ENCODE measurements at places on chromosomes 11 and 22.

DNA sequence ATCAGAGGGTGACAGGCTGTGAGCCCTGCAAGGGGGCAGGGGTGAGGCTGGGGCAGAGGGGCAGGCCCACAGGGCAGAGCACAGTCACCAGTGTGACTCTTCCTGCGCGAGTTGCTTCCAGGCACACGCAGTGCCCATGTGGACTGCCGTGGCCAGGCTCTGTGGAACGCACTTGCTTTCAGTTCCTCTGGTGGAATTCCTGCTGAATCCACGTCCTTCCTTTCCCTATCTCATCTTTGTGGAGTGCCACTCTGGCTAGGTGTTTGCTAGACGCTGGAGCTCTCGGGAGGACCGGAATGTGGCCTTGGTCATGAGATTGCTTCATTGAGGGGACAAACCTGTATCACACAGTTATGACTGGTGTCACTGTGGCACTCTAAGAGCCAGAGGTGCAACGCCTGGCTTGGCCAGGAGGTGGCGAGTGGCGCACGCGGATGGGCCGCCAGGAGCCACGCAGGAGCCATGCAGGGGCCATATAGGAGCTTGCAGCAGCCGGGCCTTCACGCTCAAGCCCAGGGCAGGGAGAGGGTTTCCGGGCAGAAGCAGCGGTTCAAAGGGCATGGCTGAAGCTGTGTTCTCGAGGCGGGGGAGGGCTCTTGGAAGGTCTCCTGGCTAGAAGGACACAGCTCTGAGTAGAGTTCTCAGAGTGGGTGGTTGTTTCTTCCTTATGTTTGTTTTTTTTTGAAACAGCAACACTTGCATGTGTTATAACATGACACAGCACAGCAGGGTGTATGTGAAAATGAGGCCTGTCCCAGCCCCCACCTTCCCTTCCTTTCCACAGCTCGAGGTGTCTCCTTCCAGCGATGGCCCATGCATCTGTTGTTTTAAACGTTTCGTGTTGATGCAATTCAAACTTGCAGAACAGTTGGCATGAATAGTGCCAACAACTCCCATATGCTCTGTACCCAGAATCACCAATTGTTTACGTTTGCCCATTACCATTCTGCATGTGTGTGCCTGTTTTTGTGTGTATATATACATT lies 36.2 kb downstream of the TBC1D22A start:
- DNase-seq = peak; percentile 15

DNA sequence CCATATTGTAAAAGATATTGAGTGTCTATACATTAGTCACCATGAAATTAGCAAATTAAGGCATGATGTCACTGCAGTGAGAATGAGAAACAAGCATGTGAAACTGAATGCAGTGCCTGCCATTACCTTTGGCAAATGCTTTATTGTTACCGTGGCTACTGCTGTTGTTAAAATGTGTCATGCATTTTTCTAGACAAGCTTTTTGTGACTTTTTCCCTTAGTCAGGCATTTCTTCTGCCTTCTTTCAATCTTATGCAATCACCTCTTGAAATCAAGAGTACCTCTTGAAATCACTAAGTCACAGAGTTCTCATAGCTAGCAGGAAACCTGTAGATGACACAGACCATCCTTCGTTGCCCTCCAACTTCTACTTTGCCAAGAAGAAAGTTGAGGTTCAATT lies 461.7 kb upstream of the TENM4 start:
- DNase-seq = no peak

GRCh38 chr11:68839911-68840641 lies 1.6 kb downstream of the CPT1A start:
- no peak for DNase-seq

DNA sequence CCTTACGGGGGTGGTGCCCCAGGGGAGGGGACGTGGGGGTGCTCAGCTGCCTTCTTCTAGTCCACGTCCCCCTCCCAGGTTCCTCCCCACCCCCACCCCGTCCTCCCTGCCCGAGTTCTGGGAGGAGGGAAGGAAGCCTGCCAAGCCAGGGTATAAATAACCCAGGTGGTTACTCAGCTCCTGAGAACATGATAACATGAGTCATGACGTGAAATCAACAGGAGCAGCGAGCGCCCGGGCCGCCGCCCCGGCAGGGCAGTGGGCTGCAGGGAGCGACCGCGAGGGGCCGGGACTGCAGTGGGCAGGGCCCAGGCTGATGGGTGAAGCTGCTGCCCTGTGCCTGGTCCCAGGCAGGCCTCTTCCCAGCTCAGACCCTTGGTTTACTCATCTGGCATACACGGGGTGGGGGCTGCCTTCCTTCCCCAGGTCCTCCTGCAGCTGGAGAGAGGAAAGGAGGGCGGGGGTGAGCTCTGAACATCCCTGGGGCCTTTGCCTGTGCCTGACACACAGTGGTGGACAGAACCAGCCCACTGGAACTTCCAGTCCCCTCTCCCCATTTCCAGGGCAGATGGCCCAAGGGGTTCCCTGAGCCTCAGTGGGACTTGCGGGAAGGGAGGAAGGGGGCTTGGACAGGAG lies 8.8 kb upstream of the PDGFB start:
- DNase-seq = no peak

GRCh38 chr11:68370211-68371111 lies 58.1 kb downstream of the LRP5 start:
- no peak for DNase-seq

DNA sequence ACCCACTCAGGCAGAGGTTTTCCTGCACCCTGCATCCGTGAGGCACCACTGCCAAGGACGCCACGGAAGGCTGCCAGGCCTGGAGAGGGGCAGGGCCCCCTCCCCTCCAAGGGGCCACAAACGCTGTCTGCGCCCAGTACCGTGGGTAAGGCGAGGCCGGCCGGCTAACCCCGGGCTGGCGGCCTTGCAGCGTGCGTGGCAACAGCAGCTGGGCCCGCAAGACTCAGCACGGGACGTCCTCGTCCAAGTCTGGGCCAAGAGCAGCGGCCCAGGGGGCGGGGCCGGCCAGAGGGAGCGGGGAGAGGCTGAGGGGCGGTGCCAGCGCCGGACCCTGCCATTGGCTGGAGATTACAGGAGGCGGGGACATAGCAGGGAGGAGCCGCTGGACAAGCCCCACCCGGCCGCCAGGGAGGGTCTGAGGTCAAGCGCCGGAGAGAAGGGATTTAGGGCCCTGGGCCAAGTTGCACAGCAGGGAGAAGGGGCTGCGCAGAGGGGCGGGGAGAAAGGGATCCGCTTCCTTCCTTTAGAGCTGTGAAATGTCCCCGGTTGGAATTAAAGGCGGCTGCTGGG lies 16.0 kb downstream of the SLC43A1 start:
- DNase-seq = peak; percentile 90

- DNase-seq = no peak
Observed at GRCh38 chr11:64353715-64354506, 5.1 kb upstream of the RPS6KA4 start.

DNA sequence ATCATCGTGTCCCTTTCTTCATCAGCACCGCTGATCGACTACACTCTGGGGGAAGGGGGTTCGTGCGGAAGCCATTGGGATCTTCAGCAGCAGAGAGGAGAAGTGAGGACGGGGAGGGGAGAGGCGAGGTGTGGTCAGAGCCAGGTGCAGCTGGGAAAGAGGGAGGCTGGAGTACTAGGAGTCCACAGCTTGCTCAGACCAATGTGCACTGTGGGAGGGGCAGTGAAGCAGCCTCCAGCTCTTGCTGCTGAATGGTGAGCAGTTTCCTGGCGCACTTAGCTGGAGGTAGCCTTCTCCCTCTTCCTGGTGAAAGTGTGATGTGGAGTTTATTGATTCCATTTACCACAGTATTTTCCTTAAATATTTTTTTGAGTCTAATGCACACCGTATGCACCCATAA lies 99.0 kb upstream of the NECTIN1 start:
- no peak for DNase-seq

DNA sequence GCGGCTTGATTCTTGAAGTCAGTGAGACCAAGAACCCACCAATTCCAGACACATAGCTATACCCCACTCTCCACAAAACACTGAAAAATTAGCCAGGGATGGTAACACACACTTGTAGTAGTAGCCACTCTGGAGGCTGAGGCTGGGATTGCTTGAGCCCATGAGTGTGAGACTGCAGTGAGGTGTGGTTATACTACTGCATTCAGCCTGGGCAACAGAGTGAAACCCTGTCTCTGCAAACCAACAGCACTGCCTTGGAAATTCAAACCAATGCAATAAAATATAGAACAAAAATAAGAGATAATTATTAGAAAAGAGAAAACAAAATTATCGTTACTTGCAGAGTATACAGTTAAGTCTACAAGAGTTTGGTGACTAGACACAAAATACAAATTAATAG lies 20.2 kb upstream of the PRDM10 start:
- no peak for DNase-seq

- no peak for DNase-seq
Observed at GRCh38 chr11:103079833-103080232, 12.1 kb downstream of the DCUN1D5 start.

- peak; percentile 9 for DNase-seq
Observed at GRCh38 chr11:396948-397548, 3.0 kb downstream of the PKP3 start.

DNA sequence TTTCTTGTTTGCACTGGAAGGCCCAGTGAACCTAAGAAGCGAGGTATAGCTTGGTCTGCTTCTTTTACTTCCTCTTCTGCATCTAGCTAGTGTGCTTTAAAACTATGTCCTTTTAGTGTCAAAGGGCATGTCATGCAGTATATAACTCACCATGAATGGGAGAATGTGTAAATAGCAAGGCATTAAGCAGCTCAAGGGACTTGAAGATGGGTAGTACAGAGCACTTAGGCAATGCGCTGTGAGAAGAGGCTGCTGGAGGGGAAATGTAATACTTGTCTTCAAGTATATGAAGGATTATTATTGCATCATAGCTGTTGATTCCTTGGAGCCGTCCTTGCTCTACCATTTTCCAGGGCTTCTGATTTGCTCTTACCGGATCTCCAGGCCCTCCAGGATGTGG lies 7.6 kb downstream of the MAML2 start:
- DNase-seq = no peak

DNA sequence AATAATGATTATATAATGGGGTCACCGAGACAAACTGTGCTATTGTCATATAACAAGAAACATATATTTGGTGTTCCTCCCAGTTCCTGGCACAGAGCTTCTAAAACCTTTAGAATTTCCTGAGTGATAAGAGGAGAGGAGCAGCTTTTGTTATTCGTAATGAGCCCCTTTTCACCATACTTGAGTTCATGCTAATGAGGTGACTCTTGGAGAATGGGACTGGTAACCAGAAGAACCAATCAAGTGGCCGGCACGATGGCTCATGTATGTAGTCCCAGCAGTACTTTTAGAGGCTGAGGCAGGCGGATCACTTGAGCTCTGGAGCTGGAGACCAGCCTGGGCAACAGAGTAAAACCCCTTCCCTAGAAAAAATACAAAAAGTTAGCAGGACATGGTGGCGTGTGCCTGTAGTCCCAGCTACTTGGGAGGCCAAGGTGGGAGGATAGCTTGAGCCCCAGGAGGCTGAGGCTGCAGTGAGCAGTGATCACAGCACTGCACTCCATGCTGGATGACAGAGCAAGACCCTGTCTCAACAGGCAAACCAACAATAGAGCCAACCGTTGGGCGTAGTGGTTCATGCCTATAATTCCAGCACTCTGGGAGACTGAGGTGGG lies 62.7 kb upstream of the FTH1 start:
- no peak for DNase-seq

DNA sequence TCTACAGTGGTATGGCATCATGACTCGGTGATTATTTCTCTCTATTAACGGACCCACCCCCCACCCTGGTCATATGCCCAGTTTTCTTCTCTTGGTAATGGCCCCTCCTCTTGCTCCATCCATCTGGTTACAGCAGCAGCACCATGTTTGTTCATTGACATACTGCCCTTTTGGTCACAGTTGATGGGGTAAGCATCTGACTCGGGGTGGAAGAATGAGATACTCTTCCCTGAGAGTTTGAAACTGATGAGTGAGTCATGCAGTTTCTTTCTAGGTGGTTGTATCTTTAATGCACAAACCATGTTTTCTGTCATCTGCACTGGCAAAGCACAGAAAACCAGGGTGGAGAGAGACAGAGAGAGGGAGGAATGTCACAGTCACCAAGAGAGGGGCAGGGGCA lies 126.0 kb downstream of the SYN3 start:
- DNase-seq = no peak

DNA sequence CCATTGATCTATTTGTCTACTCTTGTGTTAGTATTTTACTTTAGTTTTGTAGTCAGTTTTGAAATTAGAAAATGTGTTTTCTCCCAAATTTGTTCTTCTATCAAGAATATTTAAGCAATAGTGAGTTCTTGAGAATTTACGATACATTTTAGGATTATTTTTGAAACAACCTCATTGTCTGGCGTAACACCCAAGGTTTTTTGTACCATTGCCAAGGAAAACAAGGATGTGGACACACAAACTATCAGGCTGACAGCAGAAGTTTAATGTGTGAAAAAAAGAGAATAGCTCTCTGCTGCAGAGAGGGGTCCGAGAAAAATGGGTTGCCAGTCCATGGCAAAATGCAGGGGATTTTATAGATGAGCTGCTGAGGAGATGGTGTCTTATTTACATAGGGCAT lies 865.1 kb upstream of the CNTN5 start:
- DNase-seq = no peak

DNA sequence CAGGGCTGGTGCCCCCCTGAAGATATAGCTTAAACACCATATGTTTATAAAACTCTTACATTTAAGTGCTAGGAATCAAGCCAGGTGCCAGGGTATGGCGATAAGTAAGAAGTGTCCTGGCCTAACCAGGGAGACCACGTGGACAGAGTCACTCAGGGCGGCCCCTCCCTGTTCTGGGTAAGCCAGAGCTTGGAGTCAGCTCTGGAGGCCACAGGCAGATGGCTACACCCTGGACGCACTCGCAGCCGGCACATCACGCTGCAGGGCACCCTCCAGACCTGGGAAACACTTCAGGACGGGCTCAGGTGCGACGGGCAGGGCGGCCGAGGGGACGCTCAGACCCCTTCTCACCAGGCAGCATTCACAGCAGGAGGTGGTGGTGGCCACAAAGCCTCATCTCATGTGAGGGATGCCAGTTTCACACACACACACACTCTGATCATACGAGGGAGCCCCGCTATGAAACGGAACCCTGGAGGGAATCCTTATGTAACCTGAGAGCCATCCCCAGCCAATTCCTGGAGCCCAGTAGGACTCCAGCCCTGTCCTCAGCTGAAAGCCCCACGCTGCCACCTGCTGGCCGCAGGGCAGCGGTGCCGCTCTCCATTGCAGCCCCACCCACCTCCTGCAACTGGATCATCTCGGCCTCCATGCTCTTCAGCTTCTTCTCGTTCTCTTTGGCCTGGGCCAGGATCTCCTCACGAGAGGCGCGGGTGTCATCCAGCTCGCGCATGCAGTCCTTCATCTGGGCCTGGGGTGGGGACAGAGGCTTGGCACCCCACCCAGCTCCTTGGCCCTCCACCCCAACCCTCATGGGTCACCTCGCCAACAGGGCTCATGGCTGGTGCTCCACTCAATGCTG lies 33.4 kb downstream of the APOL1 start:
- no peak for DNase-seq

DNA sequence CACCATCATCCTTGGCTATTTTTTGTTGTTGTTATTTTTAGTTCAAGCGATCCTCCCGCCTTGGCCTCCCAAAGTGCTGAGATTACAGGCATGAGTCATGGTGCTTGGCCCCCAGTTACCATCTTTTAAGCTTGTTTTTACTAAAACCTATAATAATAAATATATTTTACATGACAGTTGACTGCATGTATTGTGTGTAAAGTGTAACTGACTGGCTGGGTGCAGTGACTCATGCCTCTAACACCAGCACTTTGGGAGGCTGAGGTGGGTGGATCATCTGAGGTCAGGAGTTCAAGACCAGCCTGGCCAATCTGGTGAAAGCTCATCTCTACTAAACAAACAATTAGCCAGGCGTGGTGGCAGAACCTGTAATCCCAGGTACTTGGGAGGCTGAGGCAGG lies 386.2 kb downstream of the TENM4 start:
- no peak for DNase-seq

GRCh38 chr11:34792814-34793258 lies 123.3 kb downstream of the APIP start:
- no peak for DNase-seq

Measured in caudate nucleus (tissue), 63 donors.